ENCODE measurements at places on chromosomes 11 and 22.

- no peak for DNase-seq
These were observed 54.3 kb upstream of the TNRC6B start for GRCh38 chr22:40123387-40123786.

DNA sequence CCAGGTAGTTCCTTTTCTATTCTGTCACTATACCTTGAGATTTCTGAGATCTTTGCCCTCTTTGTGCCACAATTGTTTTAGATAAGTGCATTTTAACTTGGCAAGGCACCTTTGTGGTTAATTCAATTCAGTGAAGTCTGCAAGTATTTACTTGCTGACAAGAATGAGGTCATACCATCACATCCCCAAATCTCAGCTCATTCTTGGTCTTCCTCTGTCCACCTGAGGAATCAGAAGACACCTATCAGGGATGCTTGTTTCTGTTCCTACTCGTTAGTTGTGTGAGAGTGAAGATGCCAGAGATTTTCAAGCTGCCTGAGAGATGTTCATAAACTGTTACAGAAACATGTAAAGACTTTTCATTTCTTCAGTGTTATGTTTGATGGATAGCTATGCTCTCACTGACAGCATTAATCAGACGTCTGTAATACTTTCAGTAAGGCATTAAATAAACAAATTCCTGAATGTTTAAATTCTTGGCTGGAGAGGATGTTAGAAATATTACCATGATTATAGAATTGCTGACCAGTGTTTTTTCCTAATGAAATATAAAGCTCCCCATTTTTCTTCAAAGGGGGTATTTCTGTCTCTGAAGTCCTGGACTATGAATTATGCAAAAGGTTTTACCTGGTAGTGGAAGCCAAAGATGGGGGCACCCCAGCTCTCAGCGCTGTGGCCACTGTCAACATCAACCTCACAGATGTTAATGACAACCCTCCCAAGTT is 135.0 kb upstream of the MTNR1B start:
- no peak for DNase-seq

DNA sequence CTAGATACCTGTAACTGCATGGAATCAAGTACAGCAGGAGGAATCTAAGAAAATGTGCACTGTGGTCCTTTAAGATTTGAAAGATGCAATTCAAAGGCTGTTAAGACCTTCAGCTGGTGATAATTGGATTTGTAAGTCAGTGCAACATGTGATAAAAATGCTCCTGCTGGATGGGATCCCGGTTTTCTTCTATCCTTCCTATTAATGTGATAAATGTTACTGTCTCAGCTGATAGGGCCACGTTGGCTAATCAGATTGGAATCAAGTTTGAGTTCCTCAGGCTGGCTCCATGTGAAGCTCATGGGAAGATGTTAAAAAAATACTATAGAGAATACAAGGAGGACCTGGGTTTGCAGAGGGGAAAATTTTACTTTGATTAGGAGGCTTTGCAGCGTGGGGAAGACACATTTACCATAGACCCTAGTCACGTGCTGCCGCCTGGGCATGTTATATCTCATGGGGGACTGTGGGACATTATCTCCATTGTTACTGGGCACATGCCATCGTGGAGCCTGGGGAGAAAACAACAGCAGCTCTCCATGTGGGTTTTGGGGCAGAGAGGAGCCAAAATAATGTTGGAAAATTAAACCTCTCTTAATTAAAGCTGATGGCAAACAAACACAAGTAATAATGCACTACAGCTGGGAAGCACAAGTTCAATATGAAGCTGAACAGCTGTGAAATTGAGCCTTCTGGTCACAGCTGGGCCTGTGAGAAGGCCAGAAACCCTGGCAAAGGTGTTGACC is 652.5 kb downstream of the NTM start:
- no peak for DNase-seq

DNA sequence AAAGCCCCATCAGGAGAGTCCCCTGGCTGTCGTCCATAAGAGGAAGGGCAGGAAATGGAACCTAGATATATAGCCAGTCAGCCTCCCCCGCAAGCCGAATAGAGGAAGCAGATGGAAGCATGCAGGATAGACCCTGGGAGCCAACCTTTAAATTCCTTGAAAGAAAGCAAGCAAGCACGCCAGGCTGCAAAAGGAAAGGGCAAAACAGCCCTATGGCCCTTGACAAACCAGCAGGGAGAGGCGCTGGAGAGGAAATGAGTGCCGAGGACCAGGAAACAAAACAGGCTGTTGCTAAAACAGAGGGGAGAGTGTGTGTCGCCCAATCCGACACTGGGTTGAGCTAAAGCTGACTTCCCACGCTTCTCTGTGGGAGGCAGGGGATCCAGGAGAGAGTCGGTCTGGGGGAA is 203.5 kb upstream of the MTNR1B start:
- DNase-seq = no peak

DNA sequence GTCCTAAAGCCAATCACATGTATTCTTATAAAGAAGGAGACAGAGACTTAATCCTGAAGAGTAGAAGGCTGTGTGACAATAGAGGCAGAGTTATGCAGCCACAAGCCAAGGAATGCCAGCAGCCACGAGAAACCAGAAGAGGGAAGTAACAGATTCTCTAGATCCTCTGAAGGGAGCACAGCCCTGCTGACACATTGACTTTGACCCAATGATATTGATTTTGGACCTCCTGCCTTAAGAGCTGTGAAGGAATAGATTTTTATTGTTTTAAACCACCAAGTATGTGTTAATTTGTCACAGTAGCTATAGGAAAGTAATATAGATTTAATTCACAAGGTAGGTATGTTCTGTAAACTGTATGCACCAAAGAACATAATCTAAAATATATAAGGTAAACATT is 103.6 kb downstream of the TTC17 start:
- DNase-seq = no peak

DNA sequence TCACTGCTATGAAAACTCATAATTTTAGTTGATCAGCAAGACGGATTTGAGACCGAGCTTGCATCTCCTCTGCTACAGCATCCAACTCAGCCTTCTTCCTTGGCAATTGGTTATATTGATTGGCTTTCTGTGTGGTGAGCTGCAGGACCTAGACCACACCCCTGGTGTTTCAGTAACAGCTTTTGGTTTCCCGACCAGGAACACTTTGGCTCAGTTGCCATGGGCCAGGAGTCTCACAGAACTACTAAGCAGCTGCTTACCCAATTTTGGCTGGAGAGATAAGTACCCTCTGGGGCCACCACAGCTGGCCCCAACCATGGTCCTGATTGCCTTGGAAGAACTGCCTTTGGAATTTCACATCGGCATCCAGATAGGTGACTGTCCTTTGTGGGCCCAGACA is at the start of gene GLYATL1:
TSS of gene GLYATL1 (plus strand) at position 212 of the 400 bp plus-strand sequence. CDS start 7,600 bp downstream, outside the sequence.
- DNase-seq = no peak

- no peak for DNase-seq
These were observed 64.7 kb upstream of the TOP3B start for GRCh38 chr22:22047266-22047665.

DNA sequence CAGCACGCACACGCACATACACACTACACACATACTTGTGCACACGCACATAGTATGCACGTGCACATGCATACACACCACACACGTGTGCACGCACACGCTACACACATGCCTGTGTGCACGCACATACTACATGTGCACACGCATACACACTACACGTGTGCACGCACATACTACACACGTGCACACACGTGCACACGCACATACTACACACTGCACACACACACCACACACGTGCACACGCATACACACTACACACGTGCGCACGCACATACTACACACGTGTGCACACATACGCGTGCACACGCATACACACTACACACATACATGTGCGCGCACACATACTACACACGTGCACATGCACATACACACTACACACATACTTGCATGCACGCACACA is 19.7 kb upstream of the ARHGAP8 start:
- DNase-seq = no peak

DNA sequence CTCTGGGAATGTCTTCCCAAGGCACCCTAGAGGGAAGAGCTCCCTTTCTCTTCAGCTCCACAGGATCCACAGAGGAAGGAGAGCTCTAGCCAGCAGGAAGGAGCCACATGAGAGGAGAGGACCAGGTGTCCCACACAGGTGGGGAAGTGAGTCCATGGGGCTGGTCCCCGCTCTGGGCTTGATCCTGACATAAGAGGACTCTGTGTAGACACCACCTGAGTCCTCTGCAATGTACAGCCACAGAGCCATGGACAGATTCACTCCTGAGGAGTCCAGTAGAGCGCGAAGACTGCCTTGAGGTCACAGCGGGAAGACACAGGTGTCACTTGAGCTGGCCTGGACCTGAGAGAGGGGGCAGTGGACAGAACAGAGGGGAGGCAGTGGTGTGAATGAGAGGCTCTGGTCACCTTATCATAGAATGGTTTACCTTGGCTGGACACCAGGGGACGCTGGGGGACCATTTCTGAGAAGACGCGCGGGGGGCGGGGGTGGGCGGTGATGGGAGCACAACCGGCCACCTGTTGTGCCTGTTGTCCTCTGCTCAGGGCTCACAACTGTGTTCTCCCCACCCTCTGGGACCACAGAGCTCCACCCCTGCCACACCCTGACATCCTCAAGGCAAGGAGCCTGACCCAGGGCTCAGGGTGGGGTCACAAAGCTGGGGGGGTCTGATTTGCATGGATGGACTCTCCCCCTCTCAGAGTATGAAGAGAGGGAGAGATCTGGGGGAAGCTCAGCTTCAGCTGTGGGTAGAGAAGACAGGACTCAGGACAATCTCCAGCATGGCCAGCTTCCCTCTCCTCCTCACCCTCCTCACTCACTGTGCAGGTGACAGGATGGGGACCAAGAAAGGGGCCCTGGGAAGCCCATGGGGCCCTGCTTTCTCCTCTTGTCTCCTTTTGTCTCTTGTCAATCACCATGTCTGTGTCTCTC is 128.2 kb downstream of the ZNF280B start:
- no peak for DNase-seq

DNA sequence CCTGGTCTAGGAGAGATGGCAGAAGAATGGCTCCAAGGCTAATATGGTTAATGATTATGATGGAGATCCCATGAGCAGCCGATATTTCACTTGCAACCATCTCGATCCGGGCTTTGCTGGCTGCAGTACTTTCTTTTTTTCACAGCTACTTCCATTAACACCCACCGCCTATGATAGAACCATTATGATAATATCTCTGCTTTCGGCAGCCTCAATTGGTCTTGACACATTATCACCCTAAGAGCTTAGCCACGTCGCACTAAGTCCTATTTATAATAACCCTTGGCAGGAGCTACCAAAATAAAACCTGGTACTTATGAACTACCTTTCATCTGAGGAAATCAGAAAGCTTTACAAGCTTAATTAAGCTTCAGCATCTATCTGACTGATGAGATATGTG is 7.6 kb upstream of the FJX1 start:
- no peak for DNase-seq

DNA sequence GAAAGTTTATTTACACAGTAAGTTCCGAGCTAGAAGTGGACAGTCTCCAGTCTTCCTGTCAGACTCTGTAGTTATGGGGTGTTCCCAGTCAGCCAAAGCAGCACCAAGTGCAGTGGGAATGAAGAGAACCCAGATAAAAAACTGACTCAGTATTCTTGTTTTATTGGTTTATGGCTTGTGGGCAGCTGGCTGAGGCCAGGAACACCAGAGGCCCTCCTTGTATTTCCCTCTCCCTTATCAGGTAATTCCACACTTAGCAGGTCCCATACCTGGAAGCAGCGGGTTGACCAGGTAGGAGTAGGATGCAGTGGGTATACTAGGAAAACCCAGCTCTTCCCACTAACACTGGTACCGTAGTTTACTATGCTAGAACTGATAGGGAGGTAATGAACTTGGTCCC is 3.5 kb upstream of the BACE1-AS start:
- DNase-seq = no peak

DNA sequence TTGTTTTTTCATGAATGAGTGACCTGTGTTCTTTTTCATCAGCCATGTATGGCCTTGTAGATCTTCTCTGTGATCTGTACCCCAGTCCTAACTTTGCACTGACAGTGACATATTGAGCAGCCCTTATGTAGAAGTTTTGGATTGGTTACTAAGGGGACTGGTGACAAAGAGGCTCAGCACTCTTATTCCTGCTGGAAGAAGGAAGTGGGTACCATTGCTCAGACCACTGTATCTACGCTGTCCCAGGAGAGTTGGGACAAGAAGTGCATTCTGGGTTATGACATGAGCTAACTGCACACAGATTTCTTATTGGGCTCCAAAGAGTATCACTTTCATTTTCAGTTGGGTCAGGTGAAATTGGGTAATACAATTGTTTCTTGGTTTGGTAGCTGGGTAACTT is 107.8 kb upstream of the RASSF10 start:
- DNase-seq = no peak

GRCh38 chr22:32375678-32376450 is 18.2 kb downstream of the RFPL3 start:
- no peak for DNase-seq

Measured in esophagus squamous epithelium (tissue), 5 donors.